ENCODE measurements at places on chromosomes 6 and 20.
A peak's percentile ranks its signal among the peaks of the same experiment; 100 is the strongest.

GRCh38 chr6:153511896-153512496, 380.9 kb upstream of the RGS17 start:
- DNase-seq = peak; percentile 26
- H3K4me1 ChIP-seq = no peaks in the 10 kb centered on the region
- peaks cover 2% of the 10 kb centered on the region for H3K36me3 ChIP-seq
- H3K27me3 ChIP-seq = no peaks in the 10 kb centered on the region
- no peak overlapping the region for H3K27ac ChIP-seq

DNA sequence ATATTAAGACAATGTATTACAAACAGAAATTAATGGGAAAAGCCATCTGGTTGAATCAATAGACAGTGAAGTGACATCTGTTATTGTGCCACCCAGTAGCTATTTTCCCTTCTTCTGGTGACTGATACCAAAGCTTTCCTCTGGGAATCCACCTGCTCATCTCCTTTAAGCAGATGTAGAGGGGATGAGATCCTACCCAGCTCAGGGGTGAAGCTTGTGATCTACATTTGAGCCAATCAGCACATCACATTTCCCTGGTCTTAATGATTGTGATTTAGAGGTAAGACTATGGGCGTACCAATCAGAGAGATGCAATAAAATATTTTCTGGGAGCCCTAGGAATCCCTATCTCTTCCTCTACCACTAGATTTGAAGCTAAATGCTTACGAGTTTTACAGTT, 782.9 kb downstream of the PTPRT start:
- no peak for DNase-seq
- H3K4me1 ChIP-seq = no peaks in the 10 kb centered on the region
- no peak overlapping the region for H3K27ac ChIP-seq
- no peaks in the 10 kb centered on the region for H3K27me3 ChIP-seq
- no peak overlapping the region for H3K4me3 ChIP-seq
- H3K36me3 ChIP-seq = no peaks in the 10 kb centered on the region

DNA sequence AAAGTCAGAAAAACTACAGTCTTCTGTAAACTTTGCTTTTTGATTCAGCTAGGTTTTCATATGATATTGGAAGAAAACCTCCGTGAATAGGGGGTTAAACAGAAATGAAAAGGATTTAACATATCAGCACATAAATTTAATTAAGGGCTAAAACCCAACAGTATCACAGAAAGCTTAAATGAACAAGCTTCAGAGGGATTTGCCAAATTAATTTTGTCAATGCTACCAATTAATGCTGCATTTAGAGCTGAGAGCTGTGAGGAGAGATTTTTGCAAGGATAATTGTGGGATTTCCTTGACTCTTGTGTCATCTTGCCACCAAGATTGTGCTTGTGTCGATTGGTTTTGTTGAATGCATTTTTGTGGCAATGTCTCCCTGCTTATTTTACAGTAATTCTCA, 379.9 kb downstream of the CD109 start:
- H3K27ac ChIP-seq = no peak overlapping the region
- no peak for DNase-seq
- no peaks in the 10 kb centered on the region for H3K27me3 ChIP-seq
- H3K4me3 ChIP-seq = no peak overlapping the region
- no peaks in the 10 kb centered on the region for H3K36me3 ChIP-seq

DNA sequence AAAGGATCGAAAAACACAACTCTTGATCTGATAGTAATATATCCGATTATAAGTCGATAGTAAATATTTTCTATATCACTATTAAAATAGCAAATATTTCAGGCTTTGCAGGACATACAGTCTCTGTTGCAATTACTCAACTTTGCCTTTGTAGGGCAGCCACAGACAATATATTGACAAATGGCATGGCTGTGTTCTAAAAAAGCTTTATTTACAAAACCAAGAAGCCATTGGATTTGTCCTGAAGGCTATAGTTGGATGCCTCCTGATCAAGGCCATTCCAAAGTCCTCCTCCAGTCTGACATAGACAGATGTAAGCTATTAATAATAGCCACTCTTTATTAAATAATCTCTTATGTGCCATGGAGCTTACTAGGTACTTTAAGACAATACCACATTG, 5.9 kb downstream of the OCSTAMP start:
- H3K27ac ChIP-seq = no peak overlapping the region
- no peak for DNase-seq
- no peaks in the 10 kb centered on the region for H3K4me1 ChIP-seq
- H3K27me3 ChIP-seq = no peaks in the 10 kb centered on the region

- no peak for DNase-seq
- H3K27me3 ChIP-seq = no peaks in the 10 kb centered on the region
- no peak overlapping the region for H3K27ac ChIP-seq
- no peak overlapping the region for H3K4me3 ChIP-seq
Measured at GRCh38 chr6:85372188-85372914, 77.5 kb upstream of the NT5E start.

All from H9 (cell line).